Adrenal gland (tissue), 19 donors: ENCODE measurements at places on chromosomes 12 and 14. TPM values are rescaled to one million over a fixed set of nuclear protein-coding genes. Genes with fewer than 3 reads are reported as not detected.

- DNase-seq: no peak
Observed at GRCh38 chr14:52352569-52352968, 38.5 kb downstream of the PTGER2 start.

FOXN4 gene
- not detected for total RNA-seq

DNA sequence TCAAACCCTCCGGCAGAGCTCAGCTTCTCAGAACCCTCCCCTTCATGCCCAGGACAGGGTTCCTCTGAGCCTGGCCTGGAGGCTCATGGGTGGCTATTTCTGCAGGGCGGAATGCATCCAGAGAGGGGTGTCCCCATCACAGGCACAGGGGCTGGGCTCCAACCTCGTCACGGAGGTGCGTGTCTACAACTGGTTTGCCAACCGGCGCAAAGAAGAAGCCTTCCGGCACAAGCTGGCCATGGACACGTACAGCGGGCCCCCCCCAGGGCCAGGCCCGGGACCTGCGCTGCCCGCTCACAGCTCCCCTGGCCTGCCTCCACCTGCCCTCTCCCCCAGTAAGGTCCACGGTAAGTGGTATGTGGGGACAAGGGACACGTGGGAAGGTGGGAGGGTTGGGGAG lies 15.7 kb downstream of the HNF1A start:
- no peak for DNase-seq

SERPINA3 gene
- 12.0 TPM for total RNA-seq

MUCL1 gene
- not detected for total RNA-seq

ALDH1L2 gene
- total RNA-seq: 2.5 TPM
